ENCODE measurements at places on chromosomes 3 and 15.

GRCh38 chr15:37101980-37102304 is 1.6 kb upstream of the MEIS2 start:
- DNase-seq: no peak

GRCh38 chr3:132445817-132446216 is 28.5 kb downstream of the DNAJC13 start:
- no peak for DNase-seq

- DNase-seq: no peak
Observed at GRCh38 chr3:122058294-122058693, 3.1 kb downstream of the CD86 start.

GRCh38 chr3:158713094-158713499 is 19.2 kb downstream of the RARRES1 start:
- no peak for DNase-seq

DNA sequence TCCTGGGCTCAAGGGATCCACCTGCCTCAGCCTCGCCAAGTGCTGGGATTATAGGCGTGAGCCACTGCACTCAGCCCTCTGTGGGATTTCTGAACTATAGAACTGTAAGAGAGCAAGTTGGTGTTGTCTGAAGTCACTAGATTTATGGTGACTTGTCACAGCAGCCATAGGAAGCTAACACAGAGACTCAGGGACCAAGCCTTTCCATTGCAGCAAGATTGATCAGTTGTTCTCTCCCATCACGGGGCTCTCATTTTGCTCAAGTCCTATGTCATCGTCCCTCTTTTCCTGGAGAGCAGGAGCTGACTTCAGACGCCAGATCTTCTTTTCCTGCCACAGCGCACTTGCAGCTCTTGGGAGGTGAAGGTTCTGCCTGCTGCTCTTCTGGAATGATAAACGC is 61.0 kb downstream of the APBA2 start:
- no peak for DNase-seq

- DNase-seq: no peak
Observed at GRCh38 chr3:78863306-78864203, 904.2 kb downstream of the ROBO1 start.

Data from effector CD4-positive, alpha-beta T cell (primary cell).